ENCODE measurements at places on chromosomes 2 and 18.

GRCh38 chr18:63216516-63217311 is 102.9 kb downstream of the BCL2 start:
- H3K27me3 ChIP-seq = no peaks in the 10 kb centered on the region
- DNase-seq = no peak
- no peak overlapping the region for H3K4me3 ChIP-seq
- H3K36me3 ChIP-seq = no peaks in the 10 kb centered on the region

DNA sequence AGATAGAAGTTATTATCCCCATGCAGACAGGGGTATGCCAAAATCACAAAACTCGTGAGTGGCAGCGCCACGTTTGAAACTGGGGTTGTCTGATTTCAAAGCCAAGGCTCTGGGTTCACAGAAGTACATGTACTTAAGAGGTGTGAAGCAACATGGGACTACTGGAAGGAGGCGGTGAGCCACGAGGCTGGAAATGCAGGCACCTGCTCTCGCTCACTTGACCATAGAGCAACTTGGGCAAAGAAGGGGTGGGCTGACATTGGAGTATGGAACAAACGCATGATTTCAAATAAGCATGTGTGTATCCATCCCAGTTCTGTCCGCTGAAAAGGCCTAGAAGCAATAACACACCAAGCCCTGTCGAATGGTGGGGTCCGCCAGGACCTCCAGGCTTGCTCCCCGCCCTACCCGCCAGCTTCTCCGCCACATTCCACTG is 593 bp upstream of the ACTR2 start:
- H3K27ac ChIP-seq = peak overlapping the region; percentile 98
- H3K4me1 ChIP-seq = no peaks in the 10 kb centered on the region
- H3K27me3 ChIP-seq = no peaks in the 10 kb centered on the region
- H3K4me3 ChIP-seq = peak overlapping the region; percentile 92

- DNase-seq = peak; percentile 70
- no peaks in the 10 kb centered on the region for H3K36me3 ChIP-seq
- peak overlapping the region; percentile 38 for H3K27ac ChIP-seq
- peaks cover 18% of the 10 kb centered on the region for H3K4me1 ChIP-seq
These were observed 130.7 kb downstream of the ANKRD44 start for GRCh38 chr2:197179744-197180498.

DNA sequence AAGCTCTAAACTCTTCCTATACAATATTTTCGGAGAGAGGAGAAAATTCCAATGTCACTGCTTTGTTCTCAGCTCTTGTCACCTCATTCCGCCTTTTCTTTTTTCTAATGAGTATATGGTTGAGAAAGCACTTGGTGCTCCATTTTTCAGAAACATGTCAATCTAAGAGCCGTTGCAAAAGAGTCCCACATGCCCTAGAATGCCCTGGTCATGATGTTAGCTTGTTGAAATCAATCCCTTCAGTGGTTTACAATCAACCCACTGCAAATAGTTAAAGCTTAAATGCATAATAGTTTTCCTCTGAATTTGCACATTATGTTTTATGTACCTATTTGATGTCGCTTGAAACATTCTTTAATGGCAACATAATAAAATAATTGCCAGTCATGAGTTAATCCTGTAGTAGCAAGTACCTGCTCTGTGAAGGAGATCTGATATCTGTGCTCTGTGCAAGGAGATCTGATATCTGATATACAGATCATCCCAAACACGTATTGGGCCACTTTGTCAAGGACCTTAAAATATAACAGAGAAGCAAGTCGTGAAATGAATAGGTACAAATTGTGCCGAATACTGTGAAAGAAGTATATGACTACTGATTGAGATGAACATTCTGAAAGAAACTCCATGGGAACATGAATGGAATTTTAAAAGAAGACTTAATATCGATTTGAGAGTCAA is 1633.5 kb downstream of the SUCLG1 start:
- H3K4me3 ChIP-seq = no peak overlapping the region
- DNase-seq = no peak
- H3K36me3 ChIP-seq = no peaks in the 10 kb centered on the region
- no peaks in the 10 kb centered on the region for H3K27me3 ChIP-seq
- H3K4me1 ChIP-seq = no peaks in the 10 kb centered on the region

All from sigmoid colon (tissue), 7 donors.